Activated naive CD8-positive, alpha-beta T cell treated with anti-CD3 and anti-CD28 coated beads for 36 hours (primary cell): ENCODE measurements at places on chromosomes 2 and 18. TPM values are rescaled to one million over a fixed set of nuclear protein-coding genes. Genes with fewer than 3 reads are reported as not detected.

- no peak for DNase-seq
Observed at GRCh38 chr2:155310589-155310988, 612.1 kb downstream of the KCNJ3 start.

Gene CD8B2
- 4.6 TPM for total RNA-seq

DNA sequence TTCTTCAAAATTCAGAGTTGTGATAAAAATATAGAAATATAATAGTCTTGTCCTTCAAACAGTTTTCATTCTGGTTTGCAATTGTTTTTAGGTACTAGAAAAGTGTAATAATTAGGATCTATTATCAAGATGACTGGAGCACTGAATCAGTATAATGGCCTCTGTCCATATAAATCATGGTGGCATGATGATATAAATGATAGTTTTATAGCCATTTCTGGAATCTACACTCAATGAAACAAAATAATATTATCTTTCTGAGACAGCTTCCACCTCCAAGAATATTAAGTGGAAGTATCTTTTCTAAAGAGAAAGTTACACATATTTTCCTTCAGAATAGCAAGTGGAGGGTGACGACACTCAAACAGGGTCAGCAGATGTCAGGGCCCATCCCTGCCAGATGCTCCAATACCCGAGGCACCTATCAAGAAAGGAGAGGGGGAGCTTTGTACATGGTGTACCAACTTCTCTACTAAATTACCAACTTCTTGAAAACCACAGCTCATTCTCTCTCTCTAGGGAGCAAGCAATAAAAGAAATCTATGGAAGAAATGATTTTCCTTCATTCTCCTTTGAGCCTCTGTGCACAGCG is 882.7 kb upstream of the CHAC2 start:
- no peak for DNase-seq

DNA sequence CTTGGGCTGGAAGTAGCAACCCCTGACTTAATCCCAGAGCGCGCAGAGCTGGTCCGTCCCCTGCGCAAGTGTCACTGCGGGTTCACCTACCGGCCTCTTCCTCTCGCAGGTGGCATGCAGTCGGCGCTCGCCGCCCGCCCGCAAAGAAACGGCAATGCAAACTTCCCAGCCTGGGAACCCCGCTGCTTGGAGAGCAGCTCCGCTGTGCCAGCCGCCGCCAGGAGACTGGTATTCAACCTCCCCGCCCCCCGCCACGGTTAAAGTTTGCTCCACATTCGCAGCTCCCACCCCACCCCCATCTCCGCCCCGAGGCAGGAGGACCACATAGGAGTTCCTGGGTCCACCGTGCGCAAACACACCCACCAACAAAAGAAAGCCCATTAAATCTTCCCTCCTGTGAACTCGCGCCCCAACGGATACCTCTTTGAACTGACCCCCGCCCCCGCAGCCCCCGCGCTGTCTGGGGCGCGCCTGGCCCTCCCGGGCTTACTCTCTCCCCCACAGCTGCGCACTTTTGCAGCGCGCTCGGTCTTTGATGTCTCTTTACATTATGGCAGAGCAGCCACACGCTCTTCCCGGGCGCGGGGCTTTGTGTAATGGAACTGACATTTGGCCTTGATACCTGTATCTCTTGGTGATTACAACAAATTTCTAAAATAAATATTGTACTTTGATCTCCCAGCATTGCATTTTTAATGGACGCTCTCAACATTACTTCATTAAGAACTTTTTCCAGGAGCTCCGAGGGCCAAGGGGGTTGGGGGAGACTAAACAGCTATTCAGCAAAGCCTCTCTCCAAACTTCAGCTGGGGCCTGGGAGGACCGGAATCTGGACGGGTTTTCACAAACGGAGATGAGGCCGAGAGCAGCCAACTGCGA is 3.1 kb upstream of the SP5 start:
- peak; percentile 8 for DNase-seq

DNA sequence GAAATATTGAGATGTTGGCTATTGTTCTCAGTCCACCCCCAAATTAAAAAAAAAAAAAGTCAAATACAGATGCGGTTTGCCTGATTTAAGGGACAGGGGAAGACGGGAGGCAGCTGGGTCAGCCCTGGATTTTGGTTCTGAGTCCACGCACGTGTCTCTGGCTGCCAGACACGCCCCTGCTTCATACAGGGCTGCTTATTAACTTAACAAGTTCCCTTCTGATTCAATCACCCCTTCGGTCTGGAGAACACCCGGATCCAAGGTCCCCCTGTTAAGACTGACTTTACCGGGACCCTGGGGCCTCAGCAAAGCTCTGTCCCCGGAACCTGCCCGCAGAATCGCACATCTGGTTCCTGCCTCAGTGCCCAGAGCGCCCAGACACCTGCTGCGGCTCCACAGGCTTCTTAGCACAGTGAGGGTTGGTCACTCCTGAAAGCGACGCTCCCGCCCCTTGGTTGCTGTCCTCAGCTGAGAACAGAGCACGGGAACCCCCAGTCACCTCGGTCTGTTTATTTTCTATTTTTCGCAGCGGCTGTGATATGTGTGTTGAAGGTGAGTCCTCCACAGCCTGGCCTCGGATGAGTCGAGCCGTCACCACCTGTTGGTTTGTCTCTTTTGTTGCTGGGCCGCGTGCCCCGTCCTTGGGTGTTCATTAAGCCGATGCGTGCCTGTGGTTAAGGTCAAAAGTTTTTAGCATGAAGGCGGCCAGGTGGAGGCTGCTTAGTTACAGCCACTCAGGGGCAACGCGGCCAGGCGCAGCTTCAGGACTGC is 57.2 kb downstream of the RTP5 start:
- DNase-seq, result no peak

- DNase-seq, result no peak
Observed at GRCh38 chr2:95345081-95345562, 48.0 kb downstream of the KCNIP3 start.

- DNase-seq, result no peak
Observed at GRCh38 chr2:239283288-239283945, 117.4 kb downstream of the HDAC4 start.

DNA sequence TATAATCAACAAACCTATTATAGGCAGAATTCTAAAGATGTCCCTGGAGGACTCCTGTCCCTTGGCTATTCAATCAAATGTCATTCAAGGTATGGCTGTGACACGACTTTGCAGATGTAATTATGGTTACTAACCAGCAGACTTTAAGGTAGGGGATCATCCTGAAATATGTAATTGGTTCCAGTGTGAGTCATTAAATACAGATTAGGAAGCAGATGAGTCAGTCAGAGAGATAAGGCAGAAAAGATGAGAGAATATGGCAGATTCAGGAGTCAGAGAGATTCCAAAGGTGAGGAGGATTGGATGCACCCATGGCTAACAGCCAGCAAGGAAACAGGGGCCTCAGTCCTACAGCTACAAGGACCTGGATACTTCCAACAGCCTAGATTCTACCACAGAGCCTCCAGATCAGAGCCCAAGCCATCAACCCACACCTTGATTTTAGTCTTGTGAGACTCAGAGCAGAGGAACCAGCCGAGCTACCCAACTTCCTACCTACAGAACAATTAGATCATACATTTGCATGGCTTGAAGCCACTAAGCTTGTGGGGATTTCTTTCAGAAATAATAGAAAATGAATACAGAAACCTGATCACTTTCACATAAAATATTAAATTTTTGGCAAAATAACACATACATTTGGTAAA is 11.2 kb upstream of the PROM2 start:
- DNase-seq, result no peak

DNA sequence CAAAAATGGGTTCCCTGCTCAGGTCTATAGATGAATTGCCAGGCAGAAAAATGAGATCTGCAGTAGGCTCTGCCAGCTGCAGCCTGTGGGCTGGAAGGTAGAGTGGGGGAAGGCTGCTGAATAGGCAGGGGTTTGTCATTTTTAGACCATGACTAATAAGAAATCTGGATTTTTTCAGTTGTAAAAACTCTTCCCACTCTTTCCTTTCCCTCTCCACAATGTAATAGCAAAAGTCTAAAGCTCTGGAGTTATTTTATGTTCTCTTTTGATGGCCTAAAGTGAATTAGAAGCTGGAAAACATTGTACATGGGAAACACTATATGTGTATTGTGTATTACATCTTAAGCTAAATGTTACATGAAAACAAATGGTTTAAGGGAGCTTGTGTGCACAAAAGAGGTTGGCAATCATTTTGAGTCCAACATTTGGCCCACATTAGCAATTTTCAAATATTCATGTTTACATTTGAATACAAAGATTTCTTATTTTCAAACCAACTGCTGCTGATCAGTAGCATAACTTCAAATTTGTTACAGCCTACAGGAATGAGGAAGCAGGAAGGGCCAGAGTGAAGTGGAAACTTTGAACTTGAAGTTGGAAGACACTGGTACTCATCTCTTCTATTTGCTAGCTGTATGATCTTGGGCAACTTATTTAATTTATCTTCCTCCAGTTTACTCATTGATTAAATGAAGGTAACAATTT is 407.1 kb downstream of the SLC4A3 start:
- no peak for DNase-seq

DNA sequence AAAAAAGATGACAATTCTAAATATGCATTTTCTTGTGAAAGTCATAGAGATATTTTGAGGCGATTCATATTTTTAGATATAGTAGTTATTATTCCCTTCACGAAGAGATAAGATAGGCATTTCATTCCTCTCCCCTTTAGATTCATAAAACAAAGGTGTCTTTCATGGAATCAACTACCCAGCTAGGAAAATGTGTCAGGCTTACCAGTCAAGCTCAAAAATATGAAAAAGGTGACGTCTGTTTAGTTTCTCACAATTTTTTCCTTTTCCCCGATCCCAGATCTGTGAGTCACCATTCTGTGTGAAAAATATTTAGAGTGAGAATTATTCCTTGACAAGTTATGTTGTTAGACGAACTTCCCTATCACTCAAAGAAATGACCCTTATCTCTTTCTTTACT is 95.4 kb upstream of the FN1 start:
- DNase-seq, result no peak

GRCh38 chr2:190916829-190917228 is 36.2 kb downstream of the GLS start:
- DNase-seq, result no peak

Gene MBD2
- total RNA-seq, result 133 TPM

Gene PRSS56
- not detected for total RNA-seq

Gene ABCB11
- total RNA-seq, result not detected

Gene R3HDM1
- 70.6 TPM for total RNA-seq

- DNase-seq, result no peak
Observed at GRCh38 chr18:551404-552061, 28.6 kb upstream of the CETN1 start.

GRCh38 chr2:197453914-197454398 is 604 bp downstream of the COQ10B start:
- DNase-seq, result peak; percentile 15

- DNase-seq, result no peak
Observed at GRCh38 chr18:7987284-7987976, 420.3 kb downstream of the PTPRM start.

DNA sequence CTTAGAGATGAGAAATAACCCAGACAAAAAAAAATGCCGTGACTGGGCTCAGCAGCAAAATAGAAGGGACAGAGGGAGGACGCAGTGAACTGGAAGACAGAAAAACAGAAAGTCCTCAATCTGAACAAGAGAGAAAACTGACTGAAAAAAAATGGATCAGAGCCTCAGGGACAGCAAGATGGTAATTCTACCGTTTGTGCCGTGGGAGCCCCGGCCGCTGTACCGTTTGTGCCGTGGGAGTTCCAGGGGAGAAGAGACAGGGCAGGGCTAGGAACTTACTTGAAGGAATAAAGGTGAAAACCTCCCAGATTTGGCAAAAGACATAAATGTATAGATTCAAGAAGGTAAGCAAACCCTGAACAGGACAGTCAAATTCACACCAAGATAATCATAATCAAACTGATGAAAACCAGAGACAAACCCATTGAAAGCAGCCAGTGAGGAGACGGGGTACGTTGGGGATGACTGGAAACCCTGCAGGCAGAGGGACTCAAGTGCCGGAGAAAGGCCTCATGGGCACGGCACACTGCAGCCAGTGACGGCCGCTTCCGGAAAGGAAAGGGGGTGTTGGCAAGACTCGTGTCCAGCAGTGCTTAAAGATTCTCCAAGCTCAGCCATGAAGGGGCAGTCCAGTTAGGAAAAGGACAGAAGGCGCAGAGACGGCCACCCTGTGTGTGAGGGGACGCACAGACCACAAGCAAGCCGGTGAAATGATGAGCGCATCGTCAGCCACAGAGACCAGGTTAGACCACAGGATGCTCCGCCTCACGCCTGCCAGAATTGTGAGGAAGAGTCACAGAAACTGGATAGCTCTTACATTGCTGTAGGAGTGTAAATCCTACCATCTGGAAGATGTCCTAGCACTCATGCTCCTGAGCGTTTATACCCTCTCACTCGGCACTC is 40.0 kb upstream of the NFATC1 start:
- DNase-seq, result no peak

GRCh38 chr2:8271461-8271860 is 410.4 kb upstream of the ID2 start:
- no peak for DNase-seq

GRCh38 chr2:100831831-100832230 is 11.9 kb downstream of the NPAS2 start:
- DNase-seq, result no peak

Gene OTOF
- total RNA-seq, result 1.1 TPM

- DNase-seq, result no peak
Observed at GRCh38 chr18:64134044-64134747, 14.7 kb downstream of the LINC00305 start.

Gene CENPA
- total RNA-seq, result 33.6 TPM

GRCh38 chr2:207142461-207142860 is 23.3 kb downstream of the KLF7 start:
- DNase-seq, result no peak

DNA sequence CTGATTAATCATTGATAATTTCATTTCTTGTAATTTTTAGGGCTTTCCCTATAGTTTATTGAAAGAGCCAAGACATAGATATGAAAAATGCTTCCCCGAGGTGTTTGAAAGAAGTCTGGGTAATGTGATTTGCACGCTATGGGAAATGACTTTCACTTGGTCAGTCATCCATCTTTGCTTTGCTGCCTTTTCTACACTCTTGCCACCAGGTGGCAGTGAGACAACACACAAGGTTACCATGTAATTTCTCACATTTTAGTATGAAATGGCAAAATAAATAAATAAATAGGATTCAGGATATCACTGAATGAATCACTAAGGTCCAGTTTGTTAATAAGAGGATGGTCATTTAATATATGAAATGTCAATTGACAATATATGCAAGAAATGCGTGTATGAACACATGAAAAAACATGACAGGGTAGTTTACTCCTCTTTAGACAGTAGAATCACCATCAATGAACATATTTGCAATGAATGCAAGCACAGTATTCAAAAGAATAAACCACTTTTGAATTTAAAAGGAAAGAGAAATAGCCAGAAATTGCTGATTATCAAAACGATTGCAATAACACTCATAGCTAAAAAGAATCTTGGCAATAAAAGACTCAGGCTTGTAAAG is 52.2 kb upstream of the KCNH7 start:
- DNase-seq, result no peak

- DNase-seq, result no peak
Observed at GRCh38 chr2:45699032-45699658, 47.7 kb downstream of the PRKCE start.
